ENCODE measurements at places on chromosomes 12 and 14.

GRCh38 chr12:46377678-46378077, 5.1 kb upstream of the SLC38A2 start:
- DNase-seq: no peak

- DNase-seq: no peak
Observed at GRCh38 chr12:49231878-49232655, 32.8 kb upstream of the TUBA1C start.

DNA sequence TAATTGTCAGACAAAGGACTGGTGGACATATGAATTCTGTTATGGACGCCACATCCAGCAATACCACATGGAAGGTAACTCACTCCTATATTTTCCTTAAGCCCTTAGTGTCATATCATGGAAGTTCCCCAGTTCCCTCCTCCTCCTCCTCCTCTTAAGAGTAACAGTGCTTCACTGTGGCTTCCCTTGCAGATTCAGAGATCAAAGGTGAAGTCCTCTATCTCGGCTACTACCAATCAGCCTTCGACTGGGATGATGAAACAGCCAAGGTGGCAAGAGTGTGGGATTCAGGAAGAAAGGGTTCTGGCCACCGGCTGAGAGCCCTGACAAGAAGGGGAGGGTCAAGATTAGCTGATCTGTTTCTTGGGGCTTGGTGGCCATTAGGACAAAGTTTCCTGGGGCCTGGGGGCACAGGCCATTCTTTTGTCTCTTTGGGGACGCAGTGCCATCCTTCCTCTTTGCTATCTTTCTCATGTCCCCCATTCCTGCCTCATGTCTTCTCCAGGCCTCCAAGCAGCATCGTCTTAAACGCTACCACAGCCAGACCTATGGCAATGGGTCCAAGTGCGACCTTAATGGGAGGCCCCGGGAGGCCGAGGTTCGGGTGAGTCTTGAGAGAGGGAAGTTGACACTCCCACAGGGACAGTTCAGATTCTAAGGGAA, 2.0 kb downstream of the OS9 start:
- DNase-seq: no peak

GRCh38 chr12:83826112-83826511, 1086.5 kb downstream of the SLC6A15 start:
- no peak for DNase-seq

DNA sequence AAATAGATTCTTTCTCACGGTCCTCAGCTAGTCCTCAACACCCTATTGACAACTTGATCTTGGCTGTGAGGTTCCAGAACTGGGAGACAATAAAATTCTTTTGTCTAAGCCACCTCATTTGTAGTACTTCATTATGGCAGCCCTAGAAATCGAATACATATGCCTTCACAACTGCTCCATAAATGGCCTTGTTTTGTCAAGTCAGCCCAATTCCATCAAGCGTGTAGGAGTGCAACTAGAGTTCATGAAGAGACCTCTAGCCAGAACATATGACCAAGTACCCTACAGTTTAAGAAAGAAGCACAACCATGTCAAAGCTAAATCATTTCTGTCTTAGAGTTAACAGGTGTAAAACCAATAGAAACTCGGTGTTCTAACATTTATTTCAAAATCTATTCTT, 45.0 kb upstream of the PLEKHA5 start:
- no peak for DNase-seq

GRCh38 chr14:101808020-101808641, 46.6 kb downstream of the PPP2R5C start:
- no peak for DNase-seq

GRCh38 chr12:3602488-3602887, 111.5 kb downstream of the PRMT8 start:
- DNase-seq: no peak

DNA sequence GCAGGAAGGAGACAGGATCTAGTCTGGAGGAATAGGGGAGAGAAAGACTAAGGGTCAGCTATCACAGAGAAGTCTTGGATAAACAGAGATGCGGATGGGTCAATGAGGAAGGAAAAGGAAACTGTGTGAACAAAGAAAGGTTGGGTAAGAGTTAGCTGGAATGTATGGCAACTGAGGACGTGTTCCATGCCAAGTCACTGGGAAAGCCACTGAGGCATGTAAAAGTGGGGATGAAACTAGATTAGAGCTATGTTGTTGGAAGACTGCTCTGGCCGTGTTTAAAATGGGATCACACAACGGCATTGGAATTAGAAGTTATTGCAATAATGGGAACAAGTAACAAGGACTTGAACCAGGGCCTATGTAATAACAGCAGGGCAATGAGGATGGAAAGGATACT, 3.9 kb upstream of the NR2C1 start:
- DNase-seq: no peak

DNA sequence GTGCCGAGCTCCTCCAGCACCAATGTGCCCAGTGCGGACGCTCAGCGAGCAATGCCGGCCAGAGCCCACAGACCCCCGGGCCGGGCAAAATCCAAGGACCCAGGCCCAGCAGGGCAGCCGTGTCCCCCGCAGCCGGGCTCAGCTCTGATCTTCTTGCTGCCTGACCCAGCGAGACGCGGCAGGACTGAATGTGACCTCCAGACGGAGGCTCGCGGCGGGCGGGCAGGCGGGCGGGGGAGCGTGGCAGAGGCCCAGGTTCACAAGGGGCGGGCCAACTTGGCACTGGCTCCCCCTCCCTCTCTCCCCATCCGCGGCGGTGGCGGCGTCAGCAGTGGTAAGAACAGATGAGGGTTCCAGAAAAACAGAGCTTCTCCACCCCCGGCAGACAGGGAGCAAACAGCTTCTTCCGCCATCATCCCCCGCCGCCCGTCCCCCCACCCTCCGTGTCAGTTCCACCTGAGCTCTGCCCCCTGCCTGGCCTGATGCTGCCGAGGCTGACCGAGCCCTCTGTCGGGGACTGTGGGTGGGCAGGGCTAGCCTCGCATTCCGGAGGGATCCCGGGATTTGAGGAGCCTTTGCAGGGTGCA, 94.3 kb downstream of the RFLNA start:
- DNase-seq: peak; percentile 60

- DNase-seq: no peak
Observed at GRCh38 chr12:122793685-122794106, 19.3 kb downstream of the CCDC62 start.

DNA sequence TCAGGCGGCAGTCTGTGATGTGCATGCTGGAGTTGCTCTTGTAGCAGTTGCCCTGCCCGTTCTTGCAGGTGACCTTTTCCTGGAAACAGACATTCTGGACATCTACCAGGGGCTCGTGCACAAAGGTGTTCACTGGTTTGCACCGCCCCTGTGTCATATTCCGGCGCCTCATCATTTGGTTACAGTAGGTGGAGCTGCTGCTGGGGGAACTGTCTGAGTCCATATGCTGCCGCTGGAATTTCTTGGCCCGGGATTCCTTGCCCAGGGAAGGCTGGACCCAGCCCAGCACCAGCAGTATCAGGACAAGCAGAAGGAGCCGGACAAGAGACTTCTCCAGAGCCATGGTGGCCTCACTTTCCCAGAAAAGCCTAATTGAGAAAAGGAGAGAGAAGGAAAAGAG, 918 bp downstream of the RNASE1 start:
- DNase-seq: no peak

GRCh38 chr12:32828120-32828519, 68.5 kb downstream of the PKP2 start:
- no peak for DNase-seq

- no peak for DNase-seq
Observed at GRCh38 chr14:32208490-32208889, 5.4 kb upstream of the RNU6-8 start.

- no peak for DNase-seq
Observed at GRCh38 chr12:114316076-114316475, 89.9 kb downstream of the TBX5 start.

Measured in CD8-positive, alpha-beta memory T cell (primary cell).